ENCODE measurements at places on chromosomes 11 and 22.

DNA sequence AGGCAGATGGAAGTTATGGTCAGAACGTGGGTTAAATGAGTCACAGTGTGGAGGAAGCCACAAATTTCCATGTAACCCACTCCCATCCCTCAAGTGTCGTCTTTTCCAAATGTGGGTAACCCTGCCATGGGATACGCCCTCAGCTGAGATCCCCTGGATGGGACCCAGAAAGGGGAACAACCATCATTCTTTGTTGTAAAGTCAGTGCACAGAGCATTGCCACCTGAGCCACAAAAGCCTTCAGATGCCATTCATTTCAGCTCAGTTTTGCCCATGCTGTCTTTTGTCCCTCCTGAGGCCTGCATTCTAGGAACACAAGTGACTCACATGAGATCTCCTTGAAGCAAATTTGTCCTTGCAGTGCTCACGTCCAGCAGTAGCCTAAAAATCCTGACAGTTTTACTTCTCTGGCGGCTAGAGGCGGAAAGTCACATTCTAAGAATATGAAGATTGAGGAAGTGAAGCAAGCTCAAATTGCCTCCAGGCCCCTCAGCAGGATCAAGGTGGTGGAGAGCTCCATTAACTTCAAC, 30.6 kb downstream of the MMP13 start:
- DNase-seq, result no peak

DNA sequence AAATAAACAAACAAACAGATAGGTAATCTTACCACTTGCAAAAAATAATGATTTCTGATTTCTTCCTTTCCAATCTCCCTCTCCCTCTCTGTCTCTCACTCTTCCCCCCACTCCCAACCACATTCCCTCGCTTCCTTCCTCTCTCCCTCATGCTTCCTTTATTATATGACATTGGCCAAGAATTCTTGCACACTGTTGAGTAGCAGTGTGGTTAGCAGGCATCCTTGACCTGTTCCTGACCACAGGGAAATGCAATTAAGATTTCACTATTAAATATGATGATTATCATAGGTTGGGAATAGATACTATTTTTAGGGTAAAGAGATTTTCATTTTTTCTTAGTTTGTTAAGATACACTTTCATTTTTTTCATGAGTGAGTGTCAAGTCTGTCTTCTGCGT, 14.7 kb upstream of the PLAAT4 start:
- no peak for DNase-seq

GRCh38 chr22:28143961-28144745, 225.1 kb upstream of the PITPNB start:
- DNase-seq, result no peak

- no peak for DNase-seq
Observed at GRCh38 chr11:324156-324555, 3.5 kb upstream of the IFITM3 start.

All from NCI-H2081 treated with DMSO at 0.1 percent for 48 hours (cell line).